Activated CD8-positive, alpha-beta memory T cell treated with anti-CD3 and anti-CD28 coated beads, Interleukin-2, amount 50 U/mL, for 4 hours (primary cell): ENCODE measurements at places on chromosomes 1 and 21.

- DNase-seq = no peak
Measured at GRCh38 chr1:208369045-208369444, 124.9 kb upstream of the PLXNA2 start.

DNA sequence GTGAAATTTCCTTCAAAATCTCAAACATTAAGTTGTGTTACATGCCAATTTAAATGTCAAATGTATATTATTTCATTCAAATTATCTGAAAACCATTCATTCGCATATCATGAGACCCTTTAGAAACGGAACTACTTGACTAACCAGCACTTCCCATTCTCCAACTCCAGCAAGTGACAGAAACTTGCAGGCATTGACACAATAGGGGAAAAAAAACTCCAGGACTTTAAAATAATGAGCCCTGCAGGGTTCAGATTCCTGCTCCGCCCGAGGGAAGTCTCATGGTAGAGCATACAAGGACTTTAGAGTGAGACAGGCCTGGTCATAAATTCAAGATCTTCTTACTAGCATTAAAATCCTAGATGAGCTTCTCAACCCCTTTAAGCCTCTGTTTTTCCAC, 138.9 kb downstream of the NR5A2 start:
- DNase-seq = no peak

- no peak for DNase-seq
Measured at GRCh38 chr1:224872832-224873433, 56.5 kb upstream of the DNAH14 start.

DNA sequence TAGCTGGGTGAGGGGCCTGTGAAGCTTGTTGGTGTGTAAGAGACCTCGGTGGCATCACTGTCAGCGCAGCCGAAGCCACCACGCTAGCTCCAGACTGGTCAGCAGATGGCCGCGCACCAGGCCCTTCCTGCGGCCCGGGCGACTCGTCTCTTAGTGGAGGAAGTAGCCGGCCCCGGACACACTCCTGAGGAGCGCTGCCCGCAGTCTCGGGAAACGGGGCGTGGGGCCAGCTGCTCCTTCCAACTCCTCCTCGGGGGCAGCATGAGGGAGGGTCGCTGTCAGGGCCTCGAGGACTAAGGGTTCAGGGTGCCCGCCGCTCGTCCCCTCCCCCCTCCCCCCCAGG, 20.4 kb downstream of the H3-3A start:
- DNase-seq = peak; percentile 18

- DNase-seq = no peak
Measured at GRCh38 chr1:161021970-161022353, 1.0 kb upstream of the F11R start.

- no peak for DNase-seq
Measured at GRCh38 chr21:36729310-36729970, 30.5 kb downstream of the SIM2 start.

DNA sequence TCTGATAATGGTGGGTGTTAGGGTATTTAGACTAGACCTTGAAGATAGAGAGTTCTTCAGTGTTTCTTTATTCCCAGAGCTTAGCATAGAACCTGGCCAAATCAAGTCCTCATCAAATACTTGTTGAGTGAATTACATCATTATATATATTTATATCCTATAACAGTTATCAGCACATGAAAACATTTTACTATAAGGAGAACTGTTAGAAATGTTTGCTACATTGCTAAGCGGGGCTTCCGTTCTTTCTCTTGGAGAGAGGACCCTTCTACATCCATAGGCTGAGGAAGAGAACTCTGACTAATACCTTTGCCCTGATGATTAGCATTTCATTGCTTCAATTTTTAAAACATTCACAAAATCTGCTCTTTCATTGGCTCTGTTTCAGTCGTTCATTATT, 66.5 kb upstream of the NBL1 start:
- no peak for DNase-seq

DNA sequence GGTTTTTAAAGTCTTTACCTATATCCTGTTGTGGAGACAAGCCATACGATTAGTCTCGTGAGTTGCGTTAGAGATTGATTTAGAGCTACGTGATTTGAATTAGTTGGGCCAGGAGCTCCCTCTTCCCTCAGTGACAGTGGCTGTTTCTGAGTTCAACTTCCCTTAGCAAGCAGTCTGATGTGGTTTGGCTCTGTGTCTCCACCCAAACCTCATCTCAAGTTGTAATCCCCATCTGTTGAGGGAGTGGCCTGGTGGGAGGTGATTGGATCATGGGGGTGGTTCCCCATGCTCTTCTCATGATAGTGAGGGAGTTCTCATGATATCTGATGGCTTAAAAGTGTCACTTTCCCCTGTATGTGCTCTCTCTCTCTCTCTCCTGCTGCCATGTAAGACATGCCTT, 192.9 kb upstream of the PTGFR start:
- no peak for DNase-seq

DNA sequence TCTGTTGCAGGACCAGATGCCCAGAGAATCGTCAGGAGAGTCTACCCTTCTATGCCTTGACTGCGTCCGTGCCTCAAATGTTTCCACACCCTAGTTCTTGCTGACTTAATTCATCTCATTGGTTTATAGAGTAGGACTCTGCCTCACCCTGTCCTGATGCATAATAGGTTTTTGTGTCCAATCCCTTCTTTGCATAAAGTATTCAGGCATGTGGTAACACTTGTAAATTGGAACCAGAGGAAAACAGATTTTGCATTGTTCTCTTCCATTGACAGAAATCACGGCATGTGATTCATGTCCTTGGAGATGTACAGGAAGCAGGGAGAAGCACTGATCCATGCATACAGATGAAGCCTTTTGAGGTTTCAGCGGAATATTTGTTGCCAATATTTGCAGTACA, 29.5 kb downstream of the PLPPR5 start:
- no peak for DNase-seq

DNA sequence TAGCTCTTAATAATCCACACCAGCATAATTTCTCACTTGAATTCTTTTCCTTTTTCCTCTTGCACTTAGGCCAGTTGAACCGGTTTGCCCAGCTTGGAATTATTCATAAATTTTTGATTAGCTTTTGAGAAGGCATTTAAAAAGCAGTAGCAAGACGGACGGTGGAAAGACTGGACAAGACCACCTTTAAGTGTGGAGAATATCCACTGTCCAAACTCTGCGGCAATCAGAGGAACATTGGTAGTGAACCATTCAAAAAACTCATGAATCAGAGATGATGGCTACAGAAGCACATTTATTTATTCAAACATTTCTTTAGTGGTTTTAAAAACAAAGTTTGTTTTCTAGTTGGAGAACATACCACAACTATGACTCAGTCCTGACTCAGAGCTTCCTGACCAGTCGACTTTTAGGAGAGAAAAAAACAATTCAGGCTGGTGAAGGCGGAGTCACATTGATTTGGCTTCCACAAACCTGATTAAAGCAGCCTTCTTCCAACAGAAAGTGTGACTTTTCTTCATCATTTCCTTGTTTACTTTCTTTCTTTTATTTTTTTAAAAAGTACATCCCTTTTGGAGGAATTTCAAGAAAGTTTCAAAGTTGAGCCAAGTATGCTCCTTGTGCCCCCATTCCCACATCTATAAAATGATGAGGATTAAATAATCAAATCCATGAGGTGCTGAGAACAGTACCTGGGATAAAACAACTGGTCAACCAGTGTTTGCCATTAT, 128.8 kb downstream of the ADSS2 start:
- DNase-seq = no peak

DNA sequence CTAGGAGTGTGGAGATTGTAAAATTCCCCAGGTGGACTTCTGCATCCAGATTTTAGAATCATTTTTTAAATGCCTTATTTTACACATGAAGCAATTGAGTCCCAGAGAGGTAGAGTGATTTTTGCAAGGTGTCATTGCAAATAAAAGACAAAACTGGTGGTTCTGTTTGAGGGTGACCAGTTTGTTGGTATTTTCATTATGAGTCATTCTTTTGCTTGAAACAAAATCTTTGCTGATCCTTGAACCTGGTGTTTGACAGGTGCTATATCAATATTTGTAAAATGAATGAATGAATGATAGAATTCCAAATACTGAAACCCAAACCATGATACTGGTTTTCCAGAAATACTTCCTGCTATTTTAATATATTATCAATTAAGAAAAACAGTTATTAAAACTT, 44.1 kb downstream of the TTC3 start:
- DNase-seq = no peak

DNA sequence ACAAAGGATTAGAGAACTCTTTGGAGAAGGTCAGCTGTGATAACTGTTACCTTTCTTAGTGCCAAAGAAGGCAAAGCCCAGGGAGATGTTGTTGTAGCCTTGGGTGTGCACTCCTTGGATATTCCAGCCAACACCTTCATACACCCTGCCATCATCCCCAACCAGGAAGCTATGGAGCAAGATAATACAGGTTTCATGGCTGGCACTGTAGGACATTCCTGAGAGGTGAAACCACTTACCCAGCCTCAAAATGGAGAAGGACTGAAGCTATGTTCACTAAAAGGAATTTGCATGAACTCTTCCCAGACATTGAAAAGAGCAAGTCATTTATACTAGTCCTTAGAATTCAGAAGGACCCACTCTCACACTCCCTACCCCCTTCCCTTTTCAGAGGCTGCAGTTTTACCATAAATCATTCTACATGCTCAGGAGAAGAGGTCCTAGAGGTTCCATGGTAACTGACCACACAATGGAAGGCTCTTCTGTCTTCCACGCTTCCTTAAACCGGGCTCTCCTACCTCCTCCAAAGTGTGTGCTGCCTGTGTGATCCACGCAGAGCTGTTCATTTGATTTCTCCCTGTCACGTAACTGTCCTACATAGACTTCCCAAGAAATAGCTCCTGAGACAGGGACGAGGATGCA, 5.5 kb downstream of the PGLYRP4 start:
- no peak for DNase-seq

- DNase-seq = no peak
Measured at GRCh38 chr1:107110326-107110725, 30.5 kb upstream of the NTNG1 start.

DNA sequence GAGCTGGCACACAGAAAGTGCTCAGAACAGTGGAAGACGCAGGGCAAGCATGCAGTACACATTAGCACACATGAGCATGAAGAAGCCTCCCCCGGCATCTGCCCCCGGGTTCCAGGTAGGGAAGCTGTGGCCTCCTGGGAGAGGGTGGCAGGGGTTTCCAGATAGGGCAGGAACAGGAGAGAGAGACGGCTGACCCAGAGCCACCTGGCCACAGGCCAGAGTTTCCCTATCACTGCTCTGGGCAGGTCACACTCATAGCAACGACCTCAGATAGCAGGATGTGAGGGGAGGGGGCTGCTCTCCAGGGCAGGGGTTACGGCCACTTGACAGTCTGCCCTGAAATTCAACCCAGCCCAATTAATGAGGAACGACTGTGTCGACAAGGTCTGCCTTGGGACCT, 36.6 kb downstream of the GLIS1 start:
- no peak for DNase-seq

GRCh38 chr1:203556047-203556851, 62.3 kb downstream of the OPTC start:
- DNase-seq = no peak

GRCh38 chr1:32925403-32926162, 24.4 kb upstream of the TMEM54 start:
- no peak for DNase-seq

GRCh38 chr1:223629126-223629457, 36.4 kb downstream of the CAPN8 start:
- DNase-seq = no peak

GRCh38 chr1:226939438-226940028, 561 bp upstream of the COQ8A start:
- peak; percentile 58 for DNase-seq

DNA sequence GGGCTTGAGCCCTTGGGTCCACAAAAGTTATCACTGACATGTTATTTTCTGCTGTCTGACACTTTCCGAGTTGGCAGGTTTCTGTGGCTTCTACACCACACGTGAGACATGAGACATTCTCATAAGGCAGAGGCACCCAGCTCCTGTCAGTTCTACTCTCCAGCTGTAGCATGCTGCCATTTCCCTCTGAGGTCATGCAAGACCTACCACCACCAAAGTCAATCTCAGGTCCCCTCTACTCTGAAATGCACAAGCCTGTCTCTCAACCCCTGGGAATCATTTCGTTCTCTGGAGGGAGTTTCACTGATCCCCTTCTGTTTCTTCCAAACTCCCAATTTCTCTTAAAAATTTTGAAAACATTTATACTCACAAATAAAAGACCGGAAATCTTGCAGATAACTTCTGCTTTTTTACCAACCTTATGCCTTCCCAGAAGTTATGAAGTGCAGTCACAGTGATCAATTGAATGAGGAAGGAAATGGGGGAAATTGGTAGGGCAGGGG, 39.5 kb upstream of the CR2 start:
- no peak for DNase-seq

- DNase-seq = no peak
Measured at GRCh38 chr1:3731583-3732433, 20.4 kb upstream of the CCDC27 start.

- no peak for DNase-seq
Measured at GRCh38 chr1:2604156-2604843, 17.7 kb downstream of the PRXL2B start.

- no peak for DNase-seq
Measured at GRCh38 chr21:38819719-38820159, 14.0 kb downstream of the ETS2 start.

DNA sequence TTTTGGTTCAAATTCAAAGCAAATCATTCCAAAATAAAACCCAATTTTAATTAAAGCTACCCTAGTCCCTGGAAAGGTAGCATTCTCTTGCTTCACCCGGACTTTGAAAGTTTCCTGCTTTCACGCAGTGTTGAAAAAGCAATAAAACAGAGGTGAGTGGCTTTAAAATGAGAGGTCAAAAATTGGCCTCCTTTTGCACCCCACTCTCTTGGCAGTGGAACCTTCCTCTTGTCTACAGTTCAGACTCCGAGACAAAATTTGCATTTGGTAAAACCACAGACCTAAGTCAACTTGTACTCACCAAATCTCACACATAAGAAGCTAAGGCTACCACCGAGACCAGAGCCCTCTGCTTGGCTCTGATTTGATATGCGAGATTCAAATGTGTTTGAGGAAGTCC, 252.7 kb downstream of the TTLL7 start:
- DNase-seq = no peak

DNA sequence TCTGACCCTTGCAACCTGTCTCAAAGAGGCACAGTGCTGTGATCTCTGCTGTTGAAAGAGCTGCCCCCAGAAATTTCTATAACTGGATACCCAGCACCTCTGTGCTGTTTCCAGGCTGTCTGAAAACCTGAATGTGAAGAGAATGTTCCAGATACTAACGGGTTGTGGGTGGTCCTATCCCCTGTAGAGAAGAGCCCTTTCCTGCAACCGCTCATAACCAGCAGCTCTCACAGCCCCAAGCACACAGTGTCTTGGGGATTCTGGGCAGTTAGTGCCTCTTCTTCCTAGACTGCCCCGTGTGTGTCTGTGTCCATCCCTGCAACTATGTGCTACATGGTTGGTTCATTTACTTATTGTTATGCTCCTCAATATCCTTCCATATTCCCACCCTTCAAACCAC, 104.5 kb downstream of the SUSD4 start:
- DNase-seq = no peak

- DNase-seq = no peak
Measured at GRCh38 chr1:171300401-171300800, 13.6 kb upstream of the FMO4 start.

- DNase-seq = no peak
Measured at GRCh38 chr1:235902677-235903542, 36.2 kb upstream of the LYST start.
